ENCODE measurements at places on chromosomes 6 and 20.

DNA sequence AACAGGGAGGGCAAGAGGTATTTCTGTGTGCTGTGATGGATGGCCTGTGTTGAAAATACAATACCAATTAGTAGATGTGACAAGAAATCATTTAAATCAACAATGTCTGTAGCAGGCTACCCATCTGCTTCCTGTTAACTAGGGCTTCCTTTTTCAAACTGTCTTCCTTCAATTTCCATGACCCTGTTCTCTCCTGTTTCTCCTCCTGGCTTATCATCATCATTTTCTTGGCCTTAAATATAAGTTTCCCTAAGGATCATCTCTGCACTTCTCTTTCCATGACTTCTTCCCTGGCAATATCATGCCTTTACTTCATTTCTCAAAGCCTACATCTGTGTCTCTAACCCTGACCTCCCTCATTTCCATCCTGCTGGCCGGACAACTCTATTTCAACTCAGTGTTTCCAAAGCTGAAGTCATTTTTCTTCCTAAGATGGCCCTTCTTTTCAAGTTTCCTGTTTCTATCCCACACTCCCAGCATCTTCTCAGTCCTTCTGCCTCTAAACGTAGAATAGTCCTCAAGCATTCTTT lies 18.2 kb downstream of the ZC2HC1B start:
- no peak overlapping the region for H3K4me3 ChIP-seq
- no peak for DNase-seq
- no peaks in the 10 kb centered on the region for H3K4me1 ChIP-seq
- no peak overlapping the region for H3K27ac ChIP-seq

- no peaks in the 10 kb centered on the region for H3K27me3 ChIP-seq
- no peak for DNase-seq
Observed at GRCh38 chr6:63774961-63775360, 139.4 kb downstream of the PHF3 start.

DNA sequence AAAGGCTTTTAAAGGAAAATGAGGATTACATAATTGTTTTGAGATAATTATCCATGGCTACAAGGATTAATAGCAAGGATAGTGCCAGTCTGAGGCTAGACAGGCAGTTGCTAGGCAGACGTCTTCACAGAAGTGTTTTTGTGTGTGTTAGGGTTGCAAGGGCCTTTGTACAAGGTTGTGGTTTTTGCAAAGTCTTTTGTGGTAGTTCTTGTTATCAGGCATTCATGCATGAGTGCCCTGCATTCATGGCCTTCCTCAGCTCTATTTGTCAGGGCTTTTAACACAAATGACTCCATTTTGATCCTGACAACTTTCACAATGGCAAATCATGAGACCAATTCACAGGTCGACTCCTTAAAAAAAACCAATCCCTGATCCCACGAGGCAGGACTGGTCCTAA lies 68.1 kb upstream of the TXNDC5 start:
- no peaks in the 10 kb centered on the region for H3K27me3 ChIP-seq
- peak; percentile 76 for DNase-seq
- no peaks in the 10 kb centered on the region for H3K36me3 ChIP-seq
- no peak overlapping the region for H3K4me3 ChIP-seq

GRCh38 chr6:1311400-1312202 lies at the start of gene FOXQ1:
TSS of gene FOXQ1 (plus strand) at chr6:1312098. CDS start at chr6:1312705, 607 bp downstream.
- peaks cover 80% of the 10 kb centered on the region for H3K27me3 ChIP-seq
- peaks cover 4% of the 10 kb centered on the region for H3K4me1 ChIP-seq
- no peak for DNase-seq
- peak within 1 kb of the TSS; percentile 72 for H3K4me3 ChIP-seq

- no peak overlapping the region for H3K4me3 ChIP-seq
- H3K4me1 ChIP-seq = peaks cover 7% of the 10 kb centered on the region
- H3K36me3 ChIP-seq = peaks cover 18% of the 10 kb centered on the region
- peaks cover 6% of the 10 kb centered on the region for H3K27me3 ChIP-seq
- no peak overlapping the region for H3K27ac ChIP-seq
- DNase-seq = no peak
Observed at GRCh38 chr6:135185483-135185882, 4.4 kb downstream of the MYB start.
